Right hindlimb (tissue), 1 donor: ENCODE measurements at places on chromosomes 6 and 20.
A peak's percentile ranks its signal among the peaks of the same experiment; 100 is the strongest.

DNA sequence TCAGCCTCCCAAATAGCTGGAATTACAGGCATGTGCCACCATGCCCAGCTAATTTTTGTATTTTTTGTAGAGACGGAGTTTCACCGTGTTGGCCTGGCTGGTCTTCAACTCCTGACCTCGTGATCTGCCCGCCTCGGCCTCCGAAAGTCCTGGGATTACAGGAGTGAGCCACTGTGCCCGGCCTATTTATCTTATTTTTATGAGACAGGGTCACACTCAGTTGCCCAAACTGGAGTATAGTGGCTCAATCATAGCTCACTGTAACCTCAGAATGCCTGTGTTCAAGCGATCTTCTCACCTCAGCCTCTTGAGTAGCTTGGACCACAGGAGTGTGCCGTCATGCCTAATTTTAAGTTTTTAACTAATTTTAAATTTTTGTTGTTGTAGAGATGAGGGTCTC, 114.4 kb downstream of the JARID2 start:
- no peak for DNase-seq

DNA sequence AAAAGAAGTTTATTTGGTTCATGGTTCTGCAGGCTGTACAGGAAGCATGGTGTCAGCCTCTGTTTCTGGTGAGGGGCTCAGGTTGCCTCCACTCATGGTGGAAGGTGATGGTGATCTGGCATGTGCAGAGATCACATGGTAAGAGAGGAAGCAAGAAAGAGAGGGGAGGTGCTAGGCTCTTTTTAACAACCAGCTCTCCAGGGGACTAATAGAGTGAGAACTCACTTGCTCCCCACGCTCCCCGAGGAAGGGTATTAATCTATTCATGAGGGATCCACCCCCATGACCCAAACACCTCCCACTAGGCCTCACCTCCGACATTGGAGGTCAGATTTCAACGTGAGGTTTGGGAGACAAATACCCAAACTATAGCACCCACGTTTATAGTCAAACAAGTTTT, 4.0 kb upstream of the GJB7 start:
- no peak for DNase-seq

GRCh38 chr20:54624706-54625390, 149.5 kb downstream of the DOK5 start:
- DNase-seq = peak; percentile 83

DNA sequence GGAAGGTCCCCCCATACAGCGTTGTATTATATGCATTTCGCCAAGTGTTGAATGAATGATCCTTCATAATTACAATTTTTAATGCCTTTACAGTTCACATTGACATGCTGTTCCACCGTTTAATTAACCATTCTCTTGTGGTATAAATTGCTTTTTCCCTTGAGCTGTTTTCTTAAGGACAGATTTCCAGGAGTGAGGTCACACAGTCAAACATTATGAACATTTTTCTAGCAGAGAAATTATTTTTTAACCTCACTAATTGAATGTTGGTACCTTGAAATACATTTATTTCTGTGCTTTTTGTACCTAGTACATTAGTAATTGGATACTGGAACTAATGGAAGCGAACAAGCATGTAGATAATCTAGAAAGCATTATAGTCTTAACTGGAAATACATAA, 76.7 kb upstream of the C20orf144 start:
- no peak for DNase-seq

DNA sequence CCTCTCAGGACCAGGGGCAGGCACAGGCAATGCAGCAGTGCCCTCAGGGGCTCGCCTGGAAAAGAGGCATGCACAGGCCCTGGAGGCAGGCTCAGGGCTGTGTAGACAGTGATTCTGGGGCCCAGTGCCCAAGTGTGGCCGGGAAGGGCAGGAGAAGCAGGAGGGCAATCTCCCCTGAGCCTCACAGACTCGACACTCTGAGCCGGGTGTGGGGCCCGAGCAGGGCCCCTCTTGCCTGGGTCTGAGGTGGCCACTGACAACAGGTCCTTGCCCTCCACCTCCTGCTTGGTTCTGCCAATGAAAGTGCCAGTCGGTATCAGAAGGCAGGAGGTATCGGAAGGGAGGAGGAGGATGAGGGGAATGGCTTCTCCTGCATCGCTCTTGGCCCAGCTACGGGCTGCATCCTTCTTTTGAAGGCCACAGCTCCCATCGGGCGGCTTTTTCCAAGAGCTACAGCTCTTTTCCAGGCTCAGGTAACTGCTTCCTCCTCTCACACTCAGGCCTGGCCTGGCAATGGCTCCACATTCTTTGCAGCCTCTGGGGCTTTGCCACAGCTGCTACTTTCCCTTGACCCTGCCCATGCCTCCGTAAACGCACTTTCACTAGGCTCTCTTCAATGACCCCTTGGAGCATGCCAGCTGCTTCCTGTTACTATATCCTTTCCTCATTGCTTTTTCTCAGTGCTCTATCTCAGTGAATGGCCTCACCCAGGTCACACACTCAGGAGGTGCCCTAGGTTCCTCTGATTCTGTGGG, 24.5 kb downstream of the GABRR2 start:
- no peak for DNase-seq

DNA sequence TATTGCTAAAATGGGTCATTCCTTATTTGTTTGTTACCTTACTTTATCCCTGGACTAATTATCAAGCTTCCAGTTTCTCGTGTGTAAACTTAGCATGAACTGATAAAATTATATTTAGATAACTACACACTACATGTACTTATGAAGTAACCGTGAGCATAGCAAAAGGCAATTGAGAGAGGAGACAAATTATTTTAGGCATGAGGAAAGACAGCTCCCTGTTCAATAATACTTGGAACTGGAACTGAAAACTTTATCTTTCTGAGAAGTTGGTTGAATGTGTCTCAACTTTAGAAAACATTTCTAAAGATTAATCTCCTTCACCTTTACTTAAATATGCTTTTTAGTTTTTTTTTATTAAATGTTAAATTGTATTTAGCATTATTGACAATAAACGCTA, 11.4 kb downstream of the CRISP3 start:
- DNase-seq = no peak

DNA sequence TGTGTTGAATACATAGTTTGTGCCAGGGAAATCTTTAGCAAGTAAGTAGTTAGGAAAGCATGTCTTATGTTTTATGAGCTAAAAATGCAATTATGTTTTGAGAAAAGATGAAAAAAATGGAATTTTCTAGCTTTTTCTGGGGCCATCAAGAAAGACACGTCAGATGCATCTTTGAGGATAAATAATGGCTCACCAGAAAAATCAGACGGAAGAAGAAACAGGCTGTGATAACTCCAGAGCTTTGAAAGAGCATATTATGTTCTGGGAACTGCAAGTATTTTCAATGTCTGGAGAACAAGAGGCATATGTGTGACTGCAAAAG, 173.7 kb downstream of the CLVS2 start:
- no peak for DNase-seq

GRCh38 chr6:53112871-53113270, 35.8 kb downstream of the GCM1 start:
- DNase-seq = no peak

DNA sequence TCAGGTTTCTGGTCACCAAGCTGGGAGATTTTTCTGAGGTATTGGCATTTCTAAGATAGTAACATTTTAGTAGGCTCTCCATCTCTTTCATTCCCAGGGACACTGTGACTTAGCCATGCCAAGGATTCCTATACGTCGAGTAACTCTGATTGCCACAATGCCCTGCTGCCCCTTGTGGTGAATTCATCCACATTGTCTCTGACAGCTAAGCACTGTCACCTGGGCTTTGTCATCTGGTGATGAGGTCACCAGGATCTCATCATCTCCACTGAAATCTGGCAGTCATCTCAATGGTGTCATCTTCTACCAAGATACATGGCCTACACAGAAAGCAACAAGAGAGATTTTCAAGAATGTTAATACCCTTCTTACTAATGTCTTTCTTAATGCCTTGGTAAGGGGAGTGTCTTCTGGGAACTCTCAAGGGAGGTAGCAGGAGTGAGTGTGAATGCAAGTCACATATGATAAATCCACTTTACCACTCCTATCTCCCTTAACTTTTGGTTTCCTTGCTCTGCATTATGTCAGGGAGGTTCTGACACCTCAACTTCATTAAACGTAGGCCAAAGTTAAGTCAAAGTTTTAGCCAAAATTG, 246.7 kb downstream of the CD109 start:
- DNase-seq = no peak

DNA sequence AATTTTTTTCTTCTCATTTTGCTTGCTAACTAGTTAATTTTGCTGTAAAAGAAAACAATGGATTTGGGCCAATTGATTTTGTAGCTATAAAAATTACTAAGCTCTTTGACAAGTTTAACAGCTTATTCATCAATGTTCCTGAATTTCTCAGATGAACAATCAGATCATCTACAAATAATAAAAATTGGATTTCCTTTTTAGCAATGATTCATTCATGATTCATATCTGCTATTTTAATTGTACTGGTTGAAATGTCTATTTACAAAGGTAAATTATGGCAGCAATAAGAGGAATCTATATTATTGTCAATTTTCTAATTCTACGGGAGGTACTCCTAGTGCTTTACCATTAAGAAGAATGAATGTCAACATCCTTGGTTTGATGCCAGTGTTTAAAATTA, 178.8 kb upstream of the BTBD3 start:
- no peak for DNase-seq

DNA sequence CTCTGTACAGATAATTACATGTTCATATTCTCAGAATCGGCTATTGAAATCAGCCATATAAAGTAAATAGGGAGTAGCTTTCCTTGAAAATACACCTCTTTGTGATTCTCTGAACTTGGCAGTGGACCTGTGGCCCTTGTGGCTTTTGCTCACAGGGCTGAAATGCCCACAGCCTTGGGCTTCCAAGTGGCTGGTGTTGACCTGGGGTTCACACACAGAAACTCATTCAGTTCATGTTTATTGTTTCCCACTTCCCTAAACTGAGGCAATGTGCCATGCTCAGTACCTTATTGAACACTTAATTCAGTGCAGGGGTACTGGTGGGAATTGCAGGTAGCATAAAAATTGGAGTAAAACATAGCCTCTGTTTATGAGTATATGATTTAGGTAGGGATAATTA, 19.1 kb upstream of the TULP4 start:
- DNase-seq = no peak

DNA sequence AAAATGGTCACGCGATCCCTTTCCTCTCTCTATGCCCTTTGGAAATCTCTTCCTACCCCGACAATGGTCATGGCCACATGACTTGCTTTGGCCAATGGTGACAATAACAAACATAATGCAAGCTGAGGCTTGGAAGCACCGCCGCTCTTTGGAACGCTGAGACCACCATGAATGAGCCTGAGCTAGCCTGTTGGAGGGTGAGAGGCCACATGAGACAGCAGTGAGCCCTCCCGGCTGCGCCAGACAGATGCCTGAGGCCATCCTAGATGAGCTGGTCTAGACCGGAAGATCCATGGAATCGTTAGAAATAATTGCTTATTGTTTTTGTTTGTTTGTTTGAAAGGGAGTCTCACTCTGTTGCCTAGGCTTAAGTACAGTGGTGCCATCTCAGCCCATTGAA, 64.2 kb downstream of the STK35 start:
- no peak for DNase-seq
